ENCODE measurements at places on chromosomes 12 and 14.

GRCh38 chr12:117498256-117498655, 136.8 kb upstream of the NOS1 start:
- DNase-seq, result no peak

- DNase-seq, result no peak
Observed at GRCh38 chr14:49105512-49105911, 480.7 kb downstream of the RPS29 start.

DNA sequence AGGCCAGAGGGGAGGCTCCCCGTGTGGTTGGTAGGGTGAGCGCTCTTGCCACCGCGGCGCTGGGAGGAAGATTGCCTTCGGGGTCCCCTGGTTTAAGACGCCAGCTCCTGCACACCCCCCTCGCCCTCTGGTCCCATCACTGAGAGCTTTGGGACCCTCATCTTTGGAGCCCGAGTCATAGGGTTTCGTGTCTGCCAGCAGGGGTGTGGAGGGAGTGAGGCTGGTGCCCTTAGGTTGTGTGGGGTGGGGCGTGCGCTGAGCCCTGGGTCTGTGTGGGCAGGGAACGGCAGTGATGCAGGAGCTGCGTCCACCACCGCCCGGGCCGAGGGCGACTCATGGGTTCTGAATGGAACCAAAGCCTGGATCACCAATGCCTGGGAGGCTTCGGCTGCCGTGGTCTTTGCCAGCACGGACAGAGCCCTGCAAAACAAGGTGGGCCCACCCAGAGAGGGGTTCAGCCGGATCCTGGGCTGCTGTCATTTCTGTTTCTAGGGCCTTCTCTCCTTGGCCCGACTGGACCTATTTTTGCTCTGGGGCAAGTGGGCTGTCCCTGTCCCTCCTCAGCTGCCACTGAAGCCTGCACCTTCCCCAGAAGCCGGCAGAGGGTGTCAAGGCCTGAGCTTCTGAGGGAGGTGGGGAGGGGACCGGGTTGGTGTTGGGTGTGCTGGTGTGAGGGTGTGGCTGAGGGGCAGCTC, 12.1 kb downstream of the ACADS start:
- no peak for DNase-seq

DNA sequence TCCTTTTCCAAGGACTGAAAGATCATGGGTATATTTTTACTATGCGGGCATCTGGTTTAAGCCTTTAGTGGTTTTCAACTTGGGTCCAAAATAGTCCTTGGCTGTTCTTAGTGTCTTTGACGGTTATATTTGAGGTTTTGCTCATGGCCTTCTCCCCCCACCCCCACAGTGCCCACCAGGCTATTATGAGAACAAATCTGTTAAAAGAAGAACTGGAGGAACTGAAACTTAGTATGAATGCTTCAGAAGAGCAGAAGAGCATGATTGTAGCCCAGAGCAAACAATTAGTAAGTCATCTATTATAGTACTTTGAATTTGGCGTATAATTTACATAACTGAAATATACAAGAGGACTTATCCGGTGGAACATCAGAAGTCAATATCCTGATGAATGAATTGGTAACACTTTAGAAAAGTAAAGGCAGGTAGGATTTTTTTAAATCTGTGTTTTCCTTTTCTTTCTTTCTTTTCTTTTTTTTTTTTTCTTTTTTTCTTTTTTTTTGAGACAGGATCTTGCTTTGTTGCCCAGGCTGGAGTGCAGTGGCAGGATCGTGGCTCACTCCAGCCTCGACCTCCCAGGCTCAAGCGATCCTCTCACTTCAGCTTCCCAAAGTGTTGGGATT, 71.8 kb upstream of the BCAT1 start:
- DNase-seq, result no peak

- DNase-seq, result no peak
Observed at GRCh38 chr14:76713121-76713520, 48.1 kb upstream of the VASH1 start.

DNA sequence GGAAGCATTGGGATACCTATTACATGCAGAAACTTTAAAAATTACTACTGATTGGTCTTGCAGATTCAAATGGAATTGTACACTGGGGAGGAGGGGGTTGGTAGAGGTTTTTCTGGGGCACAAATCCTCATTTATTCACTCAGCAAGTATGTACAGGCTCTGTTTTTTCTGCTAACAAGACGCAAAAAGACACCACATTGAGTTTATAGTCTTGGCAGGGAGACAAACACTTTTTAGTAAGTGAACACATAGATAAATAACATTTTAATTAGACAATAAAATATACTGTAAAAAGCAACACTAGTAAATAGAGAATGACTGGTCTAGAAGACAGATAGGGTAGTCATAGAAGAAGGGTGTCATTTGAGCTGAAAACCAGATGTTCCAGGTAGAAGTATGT, 23.8 kb downstream of the GLIPR1L2 start:
- DNase-seq, result no peak

- DNase-seq, result no peak
Observed at GRCh38 chr12:22628228-22628627, 3.3 kb downstream of the ETNK1 start.

DNA sequence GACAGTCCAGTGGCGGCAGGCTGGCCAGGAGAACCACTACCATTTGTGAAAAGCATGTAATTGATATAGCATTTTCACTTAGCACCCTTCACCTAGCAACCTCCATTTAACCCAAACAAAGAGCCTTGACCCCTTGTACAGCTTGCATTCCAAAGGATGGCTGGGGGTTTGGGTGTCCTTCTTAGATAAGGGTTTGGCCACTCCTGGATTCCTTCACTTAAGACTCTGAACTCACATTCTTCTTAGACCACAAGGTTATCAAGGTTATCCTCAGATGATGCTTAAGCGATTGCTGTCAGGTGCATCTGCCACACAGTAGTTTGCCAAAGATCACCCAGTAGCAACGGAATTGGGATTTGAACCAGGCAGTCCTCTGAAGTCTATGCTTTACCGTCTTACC, 102.8 kb downstream of the ZNF664 start:
- DNase-seq, result no peak

DNA sequence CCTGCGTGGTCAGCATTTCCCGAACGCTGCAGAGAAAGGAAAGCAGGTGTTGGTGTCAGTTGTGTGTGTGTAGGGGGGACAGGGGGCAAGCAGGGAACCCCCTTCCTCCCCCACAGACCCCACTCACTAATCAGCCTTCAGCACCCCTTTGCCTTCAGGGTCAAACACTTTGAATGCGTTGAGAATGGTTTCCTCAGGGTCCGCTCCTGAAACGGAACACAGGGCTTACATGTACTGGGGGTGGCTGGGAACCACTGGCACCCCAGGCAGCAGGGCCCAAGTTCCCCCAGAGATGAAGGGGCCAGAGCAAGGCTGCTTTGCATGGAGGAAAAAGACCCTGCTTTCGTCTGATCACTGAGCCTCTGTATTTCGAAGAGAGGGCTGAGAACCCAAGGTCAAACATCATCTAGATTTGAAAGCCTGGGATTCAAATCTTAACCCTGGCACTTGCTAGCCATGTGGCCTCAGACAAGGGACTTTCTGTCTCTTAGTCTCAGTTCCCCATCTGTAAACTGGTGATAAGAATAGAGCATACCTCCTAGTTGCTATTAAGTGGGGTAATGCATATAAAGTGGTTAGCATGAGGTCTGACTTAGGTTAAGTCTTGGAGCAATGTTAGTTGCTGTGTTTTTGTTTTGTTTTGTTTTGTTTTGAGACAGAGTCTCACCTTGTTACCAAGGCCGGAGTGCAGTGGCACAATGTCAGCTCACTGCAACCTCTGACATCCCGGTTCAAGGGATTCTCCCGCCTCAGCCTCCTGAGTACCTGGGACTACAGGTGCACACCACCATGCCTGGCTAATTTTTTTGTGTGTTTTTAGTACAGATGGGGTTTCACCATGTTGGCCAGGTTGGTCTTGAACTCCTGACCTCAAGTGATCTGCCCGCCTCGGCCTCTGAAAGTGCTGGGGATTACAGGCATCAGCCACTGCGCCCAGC, 7.0 kb downstream of the MYL2 start:
- no peak for DNase-seq
